Stimulated activated CD8-positive, alpha-beta memory T cell treated with anti-CD3 and anti-CD28 coated beads, Interleukin-4, amount 100 ng/mL, for 1 hour (primary cell): ENCODE measurements at places on chromosomes 3 and 15.

- no peak for DNase-seq
These were observed 43.8 kb downstream of the CCR3 start for GRCh38 chr3:46285931-46286619.

GRCh38 chr3:190941694-190942260, 79.3 kb upstream of the GMNC start:
- no peak for DNase-seq

- DNase-seq, result no peak
These were observed 48.9 kb upstream of the SLC7A14 start for GRCh38 chr3:170634663-170635384.

DNA sequence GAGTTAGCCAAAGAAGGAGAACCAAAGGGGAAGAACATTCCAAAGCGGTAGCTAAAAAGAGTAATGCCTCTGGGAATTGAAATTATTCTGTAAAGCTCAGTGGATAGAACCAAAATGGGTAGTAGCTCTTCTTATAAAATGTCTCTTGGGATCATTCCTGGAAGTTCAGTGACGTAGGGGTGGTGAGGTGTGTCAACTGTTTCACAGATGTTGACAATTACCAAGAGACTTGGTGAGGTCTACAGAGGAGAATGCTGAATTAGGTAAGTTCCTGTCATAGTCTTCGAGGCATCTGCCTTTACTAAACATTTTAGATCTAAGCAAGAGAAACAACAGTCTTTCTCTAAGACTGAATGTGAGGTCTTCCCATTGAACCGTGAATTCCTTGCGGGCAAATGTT, 67.8 kb downstream of the TPRG1 start:
- DNase-seq, result no peak

- no peak for DNase-seq
These were observed 185.9 kb upstream of the ANKRD28 start for GRCh38 chr3:15983693-15984092.

GRCh38 chr15:98431171-98431570, 217.2 kb upstream of the IGF1R start:
- DNase-seq, result no peak

DNA sequence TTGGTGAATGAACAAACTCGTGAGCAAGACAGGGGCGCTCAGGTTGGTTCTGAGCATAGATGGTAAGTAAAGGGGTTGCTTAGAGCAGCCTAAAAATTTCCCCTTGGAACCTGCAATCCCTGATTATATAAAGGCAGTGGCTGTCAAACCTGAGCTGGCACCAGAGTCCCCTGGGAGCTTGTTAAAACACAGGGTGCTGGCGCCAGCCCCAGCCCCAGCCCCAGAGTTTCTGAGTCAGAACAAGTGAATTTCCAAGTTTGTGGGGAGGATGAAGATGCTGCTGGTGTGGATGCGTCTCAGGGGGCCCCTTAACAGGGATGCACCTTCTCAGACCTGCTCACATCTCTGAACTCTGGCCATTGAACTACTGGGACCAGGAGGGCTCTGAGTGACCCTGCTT, 48.2 kb downstream of the FEM1B start:
- DNase-seq, result no peak

GRCh38 chr3:44862226-44862637, 520 bp downstream of the TMEM42 start:
- DNase-seq, result no peak

DNA sequence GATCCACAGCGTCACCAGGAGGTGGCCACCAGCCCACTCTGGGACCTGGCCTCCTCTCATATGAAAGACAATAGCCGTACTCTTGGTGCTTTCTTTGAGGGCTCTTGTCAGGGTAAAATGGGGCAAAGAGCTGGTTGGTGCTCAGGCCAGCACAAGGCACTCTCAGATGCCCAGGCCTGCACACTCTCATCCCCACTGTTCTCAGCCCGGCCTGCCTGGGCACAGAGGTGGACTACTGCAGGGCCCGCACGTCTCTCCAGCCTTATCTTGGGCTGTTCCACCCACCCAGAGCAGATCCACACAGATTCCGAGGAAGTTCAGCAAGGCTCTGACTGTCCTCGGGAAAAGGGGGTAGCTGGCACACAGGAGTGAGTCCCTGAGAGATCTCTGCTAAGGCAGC, 122.8 kb upstream of the PRR20G start:
- DNase-seq, result no peak

- DNase-seq, result no peak
These were observed at the start of gene CFAP161 for GRCh38 chr15:81133782-81134461. TSS of gene CFAP161 (plus strand) at chr15:81134270. CDS start at chr15:81134330, 60 bp downstream.

DNA sequence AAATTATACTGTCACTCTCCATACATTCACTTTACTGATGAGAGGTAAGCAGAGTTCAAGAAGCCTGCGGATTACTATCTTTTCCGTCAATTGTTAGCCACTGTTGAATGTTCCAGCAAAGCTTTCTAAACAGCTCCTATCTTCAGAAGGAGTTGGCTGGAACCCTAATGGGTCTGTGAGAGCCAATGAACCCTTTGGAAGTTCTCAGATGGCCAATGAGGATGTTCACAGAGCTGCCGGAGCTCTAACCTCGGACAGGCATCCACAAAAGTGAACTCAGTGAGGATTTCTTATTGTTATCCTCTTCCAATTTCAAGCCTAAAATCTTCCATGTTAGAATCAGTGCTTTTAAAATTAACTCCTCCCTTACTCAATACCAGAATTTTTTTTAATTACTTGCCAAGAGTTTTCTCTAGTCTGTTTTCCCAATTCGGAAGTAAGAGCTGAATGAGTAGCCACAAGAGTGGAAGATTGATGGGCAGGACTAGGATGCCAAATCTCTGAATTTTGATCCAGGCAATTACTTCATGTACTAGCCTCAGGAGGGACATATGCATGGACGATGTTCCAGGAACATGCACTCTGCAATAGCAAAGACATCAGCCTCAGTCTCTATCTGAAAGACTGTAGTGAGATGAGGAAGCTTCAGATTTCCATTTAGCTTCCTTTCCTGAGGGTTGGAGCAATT, 78.1 kb downstream of the AGBL1 start:
- no peak for DNase-seq

- DNase-seq, result no peak
These were observed 10.3 kb downstream of the SPINT1 start for GRCh38 chr15:40854161-40854560.

GRCh38 chr3:108477511-108478147, 32.8 kb downstream of the MYH15 start:
- peak; percentile 16 for DNase-seq

- DNase-seq, result no peak
These were observed 147.5 kb downstream of the NFKBIZ start for GRCh38 chr3:101996832-101997231.

- DNase-seq, result no peak
These were observed 182.4 kb downstream of the ADAMTS9 start for GRCh38 chr3:64505419-64505818.

GRCh38 chr3:106247902-106248684, 379.3 kb upstream of the CBLB start:
- no peak for DNase-seq

- no peak for DNase-seq
These were observed 12.3 kb upstream of the PDZRN3 start for GRCh38 chr3:73637042-73637441.

DNA sequence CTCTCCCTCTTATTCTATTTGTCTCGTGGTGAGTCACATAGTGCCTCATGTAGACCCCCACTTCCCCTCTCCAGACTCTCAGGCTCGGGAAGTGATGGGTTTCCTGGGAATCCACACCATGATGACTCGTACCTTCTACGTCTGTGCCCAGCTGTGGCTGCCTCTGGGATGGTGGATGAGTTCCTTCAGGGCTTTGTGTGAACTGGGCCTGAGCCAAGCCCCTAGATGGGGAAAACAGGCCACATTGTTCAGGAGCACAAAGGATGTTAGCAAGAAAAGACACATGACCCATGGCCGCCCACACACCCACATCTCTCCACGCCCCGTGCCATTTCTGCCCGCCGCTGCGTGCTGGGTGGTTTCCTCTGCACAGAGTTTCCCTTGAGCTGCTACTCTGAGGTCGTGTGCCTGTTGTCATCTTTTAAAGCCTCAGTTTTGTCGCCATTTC, 10.5 kb downstream of the ISG20 start:
- DNase-seq, result no peak

DNA sequence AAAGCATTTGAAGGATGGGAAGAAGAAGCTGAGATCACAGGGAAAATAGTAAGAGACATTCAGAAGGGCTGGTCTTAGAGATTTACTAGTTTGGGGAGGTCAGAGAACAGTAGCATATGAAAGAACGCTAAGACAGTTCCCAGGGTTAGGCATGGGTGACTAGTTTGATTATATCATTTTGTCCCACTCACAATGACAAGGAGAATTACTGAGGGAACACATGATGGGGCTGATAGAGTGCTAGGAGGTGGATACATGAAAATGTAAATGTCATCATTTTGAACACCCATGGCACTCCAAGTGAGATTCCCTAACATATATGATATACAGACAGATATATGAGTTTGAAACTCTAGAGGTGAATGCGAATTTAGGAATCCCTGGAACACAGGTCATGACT, 9.3 kb upstream of the TARS3 start:
- no peak for DNase-seq

DNA sequence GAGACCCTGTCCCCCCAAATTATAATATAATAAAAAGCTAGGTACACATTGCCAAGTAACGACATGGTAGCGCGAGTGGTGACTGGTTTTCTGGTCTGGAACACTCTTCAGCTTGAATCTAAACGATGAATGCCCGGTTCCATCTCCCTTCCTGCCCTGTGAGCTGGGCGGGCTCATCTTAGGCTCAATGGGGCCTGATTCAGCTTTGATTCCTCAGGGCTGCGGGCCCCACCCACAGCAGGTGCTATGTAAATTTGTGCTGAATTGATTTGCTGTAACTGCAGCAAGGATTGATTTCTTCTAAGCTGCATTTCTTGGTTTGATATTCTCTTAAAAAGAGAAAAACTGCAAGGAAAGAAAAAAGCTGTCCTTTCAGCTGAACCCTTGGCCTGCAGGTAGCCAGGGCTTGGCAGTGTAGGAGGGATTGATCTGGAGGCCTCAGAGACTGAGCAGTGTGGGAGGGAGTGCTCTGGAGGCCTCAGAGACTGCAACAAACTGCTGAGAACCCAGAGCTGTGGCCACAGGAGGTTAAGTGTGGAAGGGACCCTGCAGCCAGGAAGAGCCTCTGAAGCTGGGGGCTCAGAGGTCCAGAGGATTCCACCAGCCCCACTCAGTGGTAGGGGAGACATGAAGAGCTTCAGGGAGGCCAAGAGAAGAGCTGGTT, 231.6 kb downstream of the XXYLT1 start:
- no peak for DNase-seq

DNA sequence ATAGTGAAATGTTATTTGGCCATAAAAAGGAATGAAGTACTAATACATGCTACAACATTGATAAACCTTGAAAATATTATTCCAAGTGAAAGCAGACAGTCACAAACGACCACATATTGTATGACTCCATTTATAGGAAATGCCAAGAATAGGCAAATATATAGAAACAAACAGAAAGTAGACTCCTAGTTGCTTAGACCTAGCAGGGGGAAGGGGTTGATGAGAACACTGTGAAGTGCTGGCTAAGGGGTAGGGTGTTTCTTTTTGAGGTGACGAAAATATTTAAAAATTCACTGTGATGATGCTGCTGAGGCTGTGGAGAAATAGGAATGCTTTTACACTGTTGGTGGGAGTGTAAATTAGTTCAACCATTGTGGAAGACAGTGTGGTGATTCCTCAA, 30.5 kb upstream of the XIRP1 start:
- no peak for DNase-seq

GRCh38 chr3:25427942-25428788, at the start of gene RARB:
TSS of gene RARB (plus strand) at chr3:25428263. CDS start at chr3:25428732, 469 bp downstream.
- DNase-seq, result no peak

DNA sequence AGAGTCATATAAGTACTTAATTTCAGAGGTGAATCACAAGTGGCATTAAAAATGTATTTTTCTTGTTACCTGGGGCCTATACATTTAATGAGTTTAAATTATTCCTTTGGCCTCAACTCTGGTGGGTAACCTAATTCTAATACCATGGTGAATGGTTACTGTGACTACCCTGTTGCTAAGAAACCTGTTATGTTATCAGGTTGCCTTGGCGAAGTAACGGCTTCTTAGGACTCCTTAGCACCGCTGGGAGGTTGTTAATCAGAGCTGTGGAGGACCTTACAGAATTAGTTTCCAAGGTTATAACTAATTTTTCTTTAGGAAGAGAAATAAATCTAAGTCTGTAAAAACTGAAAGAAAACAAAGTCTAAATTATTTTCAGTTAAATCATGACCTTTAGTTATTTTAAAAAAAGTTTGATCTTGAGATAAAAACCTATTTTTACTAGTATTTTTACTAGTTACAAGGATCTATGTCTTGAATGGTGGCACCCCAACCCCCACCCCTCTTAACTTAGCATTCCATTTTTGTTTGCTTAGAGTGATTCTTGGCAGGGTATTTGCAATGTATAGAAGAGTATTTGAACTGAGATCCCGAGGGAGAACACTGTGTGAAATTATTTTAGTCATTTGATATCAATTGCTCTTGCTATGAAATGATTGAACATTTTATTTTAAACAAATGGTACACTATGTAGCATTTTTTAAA, 155.5 kb downstream of the FNDC3B start:
- no peak for DNase-seq

- no peak for DNase-seq
These were observed 3.4 kb downstream of the IGF1R start for GRCh38 chr15:98651581-98652220.

DNA sequence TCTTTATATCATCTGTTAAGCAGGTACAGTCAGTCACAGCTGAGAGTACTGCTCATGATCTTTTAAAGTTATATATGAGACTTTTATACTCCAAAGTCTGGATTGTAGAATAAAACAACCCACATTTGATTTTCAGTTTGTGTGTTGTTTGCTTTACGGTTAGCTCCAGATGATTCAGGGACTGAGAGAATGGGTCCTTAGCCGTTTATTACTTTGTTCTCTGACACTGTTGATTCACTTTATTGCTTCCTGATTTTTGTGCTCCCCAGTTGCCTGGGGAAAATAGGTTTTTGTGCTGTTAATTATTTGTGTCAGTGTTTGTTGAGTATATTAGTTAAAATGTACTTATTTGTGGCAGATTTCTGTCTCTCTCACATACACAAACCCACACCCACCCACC, 8.6 kb upstream of the EBLN2 start:
- no peak for DNase-seq

GRCh38 chr3:172654470-172654869, 56.4 kb downstream of the NCEH1 start:
- DNase-seq, result no peak

GRCh38 chr15:101320501-101321052, 25.5 kb upstream of the SNRPA1 start:
- peak; percentile 33 for DNase-seq

DNA sequence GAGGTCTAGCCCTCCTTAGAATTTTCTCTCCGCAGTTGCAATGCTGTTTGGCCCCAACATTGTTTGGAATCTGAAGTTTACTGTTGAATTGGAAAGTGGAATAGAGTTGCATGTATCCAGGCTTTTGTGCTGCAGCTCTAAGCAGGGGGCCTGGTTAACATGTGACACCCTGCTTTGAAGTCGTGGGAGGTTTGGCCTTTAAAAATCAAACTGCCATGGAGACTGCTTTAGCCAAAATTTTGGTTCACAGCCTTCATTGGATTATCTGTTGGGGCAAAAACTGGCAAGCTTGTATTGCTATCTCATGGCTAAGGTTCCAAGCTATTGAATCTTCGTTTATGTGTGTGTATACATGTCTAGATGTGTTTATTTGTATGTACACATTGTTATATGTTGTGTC, 15.8 kb downstream of the CYP11A1 start:
- DNase-seq, result no peak
